Stimulated activated CD8-positive, alpha-beta memory T cell treated with anti-CD3 and anti-CD28 coated beads, Interleukin-7, amount 100 ng/mL, for 1 hour (primary cell): ENCODE measurements at places on chromosomes 2 and 18.

- DNase-seq: no peak
These were observed 60.8 kb downstream of the CEP192 start for GRCh38 chr18:13051950-13052349.

DNA sequence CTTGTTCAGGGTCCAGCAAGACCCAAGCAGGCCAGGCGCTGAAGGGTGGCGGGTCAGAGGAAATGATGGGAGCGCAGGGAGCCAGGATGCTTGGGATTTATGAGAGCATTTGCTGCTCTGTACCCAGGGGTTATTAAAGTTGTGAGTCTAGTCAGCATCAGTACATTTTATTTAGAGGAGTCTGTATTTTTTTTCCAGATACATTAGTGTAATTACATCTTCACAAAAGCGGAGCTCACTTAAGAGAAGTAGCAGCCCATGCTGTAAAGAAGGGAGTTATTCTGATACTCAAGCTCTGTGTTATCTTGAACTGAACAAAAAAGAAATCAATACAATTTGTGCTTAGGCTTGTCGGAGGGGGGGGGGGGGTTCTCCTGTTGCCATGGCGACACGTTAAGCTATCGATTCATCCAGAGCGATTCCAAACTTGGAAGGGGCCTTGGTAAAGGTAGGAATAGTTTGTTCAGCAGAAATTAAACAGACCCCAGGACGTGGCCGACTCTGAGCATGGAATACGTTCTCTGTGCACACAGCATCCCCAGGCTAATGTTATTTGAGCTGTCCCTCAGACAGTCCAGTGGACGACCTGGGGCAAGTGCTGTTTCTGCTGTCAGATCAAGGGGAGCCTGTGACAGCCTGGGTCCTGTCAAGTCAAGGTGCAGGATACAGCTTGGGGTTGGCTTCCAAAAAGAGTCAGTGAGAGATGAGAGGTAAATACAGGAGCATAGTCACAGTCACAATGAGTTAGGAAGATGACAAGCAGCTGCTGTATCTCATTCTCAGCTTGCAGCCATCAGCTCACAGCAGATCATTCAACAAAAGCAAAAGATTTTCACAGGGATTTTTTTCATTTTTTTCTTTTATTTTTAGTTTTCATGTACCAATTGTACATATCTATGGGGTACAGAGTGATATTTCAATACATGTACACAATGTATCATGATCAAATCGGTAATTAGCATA is 387.6 kb downstream of the DCDC2C start:
- DNase-seq: no peak

GRCh38 chr18:24396082-24396633 is 1.5 kb downstream of the OSBPL1A start:
- DNase-seq: no peak

- no peak for DNase-seq
These were observed 278.4 kb upstream of the SPRED2 start for GRCh38 chr2:65710779-65711295.

DNA sequence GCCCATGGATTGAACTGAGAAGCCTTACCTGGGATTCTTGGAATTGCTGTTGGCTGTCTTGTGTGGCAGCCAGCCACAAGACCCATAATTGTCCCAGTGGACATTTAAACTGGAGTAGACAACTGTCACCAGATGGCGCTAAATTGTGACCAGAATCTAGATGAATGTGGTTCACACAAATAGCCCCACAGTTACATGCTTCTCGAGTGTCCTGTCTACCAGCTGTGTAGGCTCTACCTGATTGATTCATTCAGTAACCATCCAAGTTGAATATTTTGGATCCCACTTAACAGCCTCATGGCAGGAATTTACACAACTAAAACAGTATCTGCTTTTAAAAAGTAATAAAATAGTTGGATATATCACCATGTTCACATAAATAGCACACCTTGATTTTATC is 73.2 kb downstream of the MAP4K4 start:
- no peak for DNase-seq

GRCh38 chr2:108620656-108621055 is 86.4 kb downstream of the LIMS1 start:
- no peak for DNase-seq

GRCh38 chr18:71678144-71678543 is 866.0 kb downstream of the CBLN2 start:
- no peak for DNase-seq

DNA sequence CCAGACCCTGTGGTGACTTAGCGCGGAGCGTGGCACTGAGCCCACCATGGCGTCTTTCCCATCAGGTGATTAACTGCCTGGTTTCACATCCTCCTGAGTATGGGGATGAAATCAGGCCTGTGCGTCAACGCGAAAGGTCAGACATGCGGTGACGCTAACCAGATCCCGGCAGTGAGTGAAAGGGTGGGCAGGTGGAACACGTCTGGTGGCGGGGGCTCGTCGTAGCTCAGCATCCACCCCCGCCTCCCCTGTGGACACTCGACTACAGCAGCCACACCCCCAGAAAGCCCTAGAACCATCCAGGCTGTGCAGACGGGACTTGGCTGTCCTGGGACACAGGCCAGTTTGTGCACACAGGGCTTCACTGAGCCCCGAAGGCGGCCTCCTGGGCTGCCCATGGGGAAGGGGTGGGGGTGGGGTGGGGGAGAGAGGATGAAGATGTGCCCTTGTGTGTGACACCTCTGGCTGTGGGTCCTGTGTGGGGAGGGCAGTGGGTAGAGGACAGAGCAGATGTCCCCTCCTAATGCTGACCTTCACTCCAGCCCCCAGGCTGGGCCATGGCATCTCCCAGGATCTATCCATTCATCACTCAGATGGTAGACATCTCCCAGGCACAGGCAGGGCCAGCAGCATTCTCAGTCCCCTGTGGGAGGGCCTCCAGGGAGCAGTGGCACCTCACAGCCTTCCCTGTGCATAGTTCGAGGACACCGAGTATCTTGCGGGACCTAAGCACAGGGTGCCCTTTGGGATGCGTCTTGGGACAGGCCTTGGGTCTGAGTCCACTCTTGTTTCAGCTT is 27.5 kb downstream of the RAMP1 start:
- no peak for DNase-seq

GRCh38 chr2:53848062-53848461 is 11.7 kb downstream of the GPR75 start:
- DNase-seq: no peak

- DNase-seq: no peak
These were observed 4.4 kb upstream of the ZEB2 start for GRCh38 chr2:144524118-144525009.

DNA sequence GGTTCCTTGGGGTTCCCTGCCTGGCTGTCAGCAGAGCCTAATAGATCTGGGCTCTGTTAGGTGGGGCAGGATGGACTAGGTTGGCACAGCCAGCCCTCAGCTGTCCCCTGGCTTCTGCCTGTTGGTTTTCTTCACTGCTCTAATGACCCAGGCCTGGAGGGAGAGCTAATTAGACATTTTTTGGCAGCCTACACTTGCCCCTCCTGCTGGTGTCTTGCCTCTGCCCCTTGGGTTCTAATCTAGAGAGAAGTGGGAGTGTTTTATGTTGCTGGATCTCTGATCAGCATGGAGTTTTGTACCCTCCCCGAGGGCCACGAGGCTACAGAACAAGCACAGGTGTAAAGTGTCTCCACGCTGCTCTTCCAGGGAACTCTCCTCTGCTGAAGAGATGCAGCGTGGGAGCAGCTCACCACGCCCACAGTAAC is 199.4 kb upstream of the RASGRP3 start:
- DNase-seq: no peak

- DNase-seq: no peak
These were observed 567.2 kb downstream of the SATB2 start for GRCh38 chr2:198890490-198890889.

- no peak for DNase-seq
These were observed 14.6 kb upstream of the LAPTM4A start for GRCh38 chr2:20065885-20066602.

- no peak for DNase-seq
These were observed 62.6 kb upstream of the CTLA4 start for GRCh38 chr2:203804764-203805485.

- no peak for DNase-seq
These were observed 144.9 kb downstream of the ACTR3 start for GRCh38 chr2:114034742-114035141.

DNA sequence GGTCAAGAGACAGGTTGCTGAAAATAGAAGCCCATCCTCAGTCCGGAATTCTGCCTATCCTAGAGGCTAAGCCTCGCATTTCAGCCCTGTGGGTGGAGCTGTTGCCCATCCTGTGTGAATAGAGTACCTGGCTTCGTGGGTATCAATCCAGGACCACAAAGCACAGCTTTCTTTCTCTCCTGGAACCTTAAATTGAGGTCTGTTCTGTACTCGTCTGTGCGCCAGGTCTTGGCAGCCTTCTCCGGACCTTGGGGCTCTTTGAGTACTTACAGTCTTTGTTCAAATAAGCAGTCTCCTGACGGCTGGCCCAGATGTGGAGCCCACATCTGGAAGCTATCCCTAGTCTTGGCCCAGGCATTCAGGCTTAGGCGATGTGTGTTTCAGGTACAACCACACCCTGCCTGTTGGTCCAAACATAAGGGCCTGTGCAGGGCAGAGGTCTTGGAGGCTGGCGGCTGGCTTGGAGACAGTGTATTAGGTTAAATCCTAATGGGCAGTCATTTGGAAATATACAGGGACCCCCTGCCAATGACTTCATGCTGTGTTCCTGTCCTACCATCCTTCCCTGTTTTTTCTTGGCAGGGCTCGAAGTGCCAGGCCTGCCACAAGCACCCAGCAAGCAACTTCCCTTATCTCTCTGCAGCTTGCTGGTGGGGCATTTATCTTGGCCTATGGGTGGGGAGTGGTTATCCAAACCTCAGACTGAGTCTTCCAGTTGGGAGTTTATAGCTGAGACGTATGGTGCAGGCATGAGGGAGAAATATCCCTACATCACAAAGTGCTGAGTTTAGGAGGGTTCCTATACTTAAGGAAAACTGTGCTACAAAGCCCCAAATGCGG is 294.1 kb downstream of the BCL2 start:
- no peak for DNase-seq

DNA sequence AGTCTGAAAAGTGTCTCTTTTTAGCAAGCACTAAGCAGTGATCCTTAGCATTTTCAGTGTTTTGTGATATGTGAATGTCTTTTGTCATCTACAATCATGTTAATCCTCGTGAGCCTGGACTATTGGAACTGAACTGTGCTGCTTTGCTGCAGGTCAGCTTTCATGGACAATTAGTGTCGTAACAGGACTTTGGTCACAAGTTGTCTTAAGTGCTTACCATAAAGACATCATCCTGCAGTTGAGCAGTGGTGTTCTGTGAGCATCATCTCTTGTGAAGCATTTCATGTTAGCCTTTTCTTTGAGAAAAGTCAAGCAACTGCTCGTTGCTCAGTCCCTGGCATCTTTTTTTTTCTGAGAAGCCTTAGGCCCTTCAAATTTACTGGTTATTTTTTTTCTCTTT is 135.9 kb downstream of the ZNF407 start:
- DNase-seq: no peak

DNA sequence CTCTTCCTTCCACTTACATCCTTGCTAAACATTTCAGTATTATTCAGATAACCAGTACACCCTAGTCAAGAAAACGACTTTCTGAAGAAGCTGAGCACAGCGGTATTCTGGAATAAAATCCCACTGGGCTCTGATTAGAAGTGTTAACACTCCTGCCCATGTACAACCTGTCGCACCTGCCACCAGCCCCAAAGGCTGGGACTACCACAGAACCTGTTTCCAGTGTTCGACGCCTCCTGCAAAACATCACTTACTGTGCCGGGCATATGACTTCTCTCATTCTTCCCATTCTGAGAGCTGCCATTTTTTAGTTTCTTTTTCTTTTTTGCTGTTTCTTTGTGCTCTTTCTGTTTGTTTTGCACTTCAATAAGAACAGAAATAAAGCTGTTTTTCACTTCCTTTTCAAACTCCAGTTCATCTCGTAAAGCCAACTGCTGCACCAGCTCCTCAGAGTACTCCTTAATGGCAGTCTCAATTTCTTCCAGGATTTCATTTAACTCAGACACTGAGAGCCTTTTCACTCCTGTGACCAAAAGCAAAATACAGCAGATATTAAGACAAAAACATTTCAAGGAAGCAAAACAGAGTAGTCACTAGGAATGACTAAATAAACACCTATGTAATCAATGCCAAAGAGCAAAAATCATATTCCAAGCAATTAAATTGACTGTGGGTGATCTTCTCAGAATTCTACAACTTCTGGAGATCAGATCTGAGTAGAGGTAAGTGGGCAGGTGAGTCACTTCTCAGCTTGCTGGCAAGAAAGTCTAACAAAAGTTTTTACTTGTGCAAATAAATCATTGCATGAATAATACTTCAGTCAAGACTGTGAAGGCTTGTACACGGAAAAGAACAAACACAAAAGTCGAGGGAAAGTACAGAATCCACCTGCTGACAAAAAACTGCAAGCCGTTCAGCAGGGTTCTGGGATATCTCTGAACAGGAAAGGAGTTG is 19.3 kb downstream of the FEZ2 start:
- DNase-seq: no peak

DNA sequence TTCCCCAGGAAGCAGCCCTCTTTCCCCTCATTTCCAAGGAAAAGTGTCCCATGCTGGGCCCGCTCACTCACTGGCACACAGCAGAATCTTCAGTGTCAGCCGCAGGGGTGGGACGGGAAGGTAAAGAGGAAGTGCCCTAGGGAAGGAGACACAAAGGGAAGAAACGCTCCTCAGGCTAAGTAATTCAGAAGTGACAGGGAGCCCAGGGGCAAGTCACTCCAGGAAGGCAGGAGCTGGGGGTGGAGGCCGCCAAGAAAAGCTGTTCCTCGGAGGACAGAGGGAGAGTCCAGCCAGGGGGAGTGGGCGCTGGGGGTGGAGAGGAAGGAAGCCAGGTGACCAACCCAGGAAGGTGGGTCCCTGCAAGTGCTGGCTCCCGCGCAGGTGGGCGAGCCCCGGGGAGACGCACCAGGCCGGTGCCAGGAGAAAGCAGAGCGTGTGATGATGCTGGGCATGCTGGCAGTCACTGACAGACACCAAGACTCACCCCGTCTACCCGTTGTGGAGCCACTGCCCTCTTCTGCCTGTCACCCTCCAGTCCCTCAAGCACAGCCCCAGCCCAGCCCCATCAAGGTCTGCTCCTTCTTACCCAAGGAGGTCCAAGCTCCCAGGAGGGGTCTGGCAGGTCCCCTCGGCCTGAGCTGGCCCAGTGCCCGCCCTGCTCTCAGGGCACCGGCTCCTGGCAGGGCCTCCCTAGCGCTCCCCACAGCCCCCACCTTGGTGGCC is 21.7 kb downstream of the HDAC4 start:
- DNase-seq: no peak

DNA sequence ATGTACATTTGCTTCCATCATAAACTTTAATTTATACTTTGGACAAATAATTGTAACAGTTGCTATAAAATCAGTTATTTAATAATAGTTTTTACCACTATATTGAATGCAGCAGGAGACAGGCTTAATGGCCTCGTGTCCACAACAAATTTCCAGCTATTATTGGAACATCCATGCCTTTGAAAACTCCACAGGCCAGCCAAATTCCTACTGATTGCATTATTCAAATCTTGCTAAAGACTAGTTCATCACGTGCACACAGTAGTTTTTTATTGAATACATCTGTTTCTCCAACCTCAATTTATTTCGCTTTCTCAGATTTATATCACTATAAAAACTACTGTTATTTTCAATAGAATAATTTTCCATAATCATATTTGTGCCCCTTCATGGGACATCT is 18.4 kb upstream of the PTPRM start:
- no peak for DNase-seq
